ENCODE measurements at places on chromosomes 16 and 17.

- DNase-seq: no peak
These were observed 26.8 kb upstream of the ELAC2 start for GRCh38 chr17:13044572-13045065.

DNA sequence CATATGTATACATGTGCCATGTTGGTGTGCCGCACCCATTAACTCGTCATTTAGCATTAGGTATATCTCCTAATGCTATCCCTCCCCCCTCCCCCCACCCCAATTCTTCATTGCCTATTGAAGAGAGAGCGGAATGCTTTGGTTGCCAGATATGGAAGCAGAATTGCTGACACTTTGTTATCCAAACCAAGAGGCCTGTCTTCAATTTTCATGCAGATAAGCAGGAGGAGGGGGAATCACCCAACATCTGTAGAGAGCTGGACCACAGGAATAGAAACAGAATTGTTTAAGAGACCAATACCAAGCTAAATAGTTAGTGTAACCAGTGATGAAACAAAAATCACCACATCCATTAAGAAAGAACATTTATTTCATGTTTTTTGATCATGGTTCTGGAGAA, 7.1 kb downstream of the ASPA start:
- no peak for DNase-seq

DNA sequence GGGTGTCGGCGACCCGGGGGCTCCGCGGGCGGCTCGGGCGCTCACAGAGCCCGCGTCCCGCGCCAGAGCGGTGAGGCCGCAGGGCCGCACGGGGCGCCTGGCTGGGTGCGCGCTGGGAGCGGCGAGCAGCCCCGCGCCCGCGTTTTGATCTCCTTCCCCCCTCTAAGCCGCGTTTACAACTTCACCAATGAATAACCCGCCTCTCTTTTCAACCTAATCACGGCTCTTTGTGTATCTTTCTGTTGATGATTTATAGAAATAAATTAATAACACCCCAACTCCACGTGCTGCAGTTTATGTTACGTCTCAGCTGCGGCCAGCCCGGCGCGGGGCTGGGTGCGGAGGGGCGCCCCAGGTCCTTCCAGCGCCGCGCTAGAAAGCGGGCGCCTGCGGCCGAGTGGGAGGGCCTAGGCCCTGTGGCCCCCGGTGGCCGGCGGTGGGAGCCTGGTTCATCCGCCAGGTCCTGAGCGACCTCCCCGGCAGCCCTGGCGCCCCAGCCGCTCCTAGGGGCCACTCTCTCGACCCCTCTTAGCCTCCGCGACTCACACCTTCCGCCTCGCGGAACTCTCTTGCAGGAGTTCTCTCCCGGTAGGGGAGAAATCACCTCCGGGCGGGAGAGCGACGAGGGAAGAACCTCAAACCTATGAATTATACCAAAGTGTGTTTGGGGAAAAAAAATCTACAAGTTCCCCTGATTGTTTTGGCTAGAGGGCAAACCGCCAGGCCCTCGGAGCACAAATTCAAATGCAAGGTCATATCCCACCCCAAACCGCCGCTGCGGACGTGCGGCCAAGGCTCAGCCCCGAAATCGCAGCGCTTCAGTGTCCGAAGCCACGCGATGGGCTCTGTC, 1.9 kb downstream of the HNF1B start:
- DNase-seq: no peak

GRCh38 chr16:62021161-62021581, 15.1 kb downstream of the CDH8 start:
- DNase-seq: no peak

- DNase-seq: no peak
These were observed 126.0 kb upstream of the SDK2 start for GRCh38 chr17:73770115-73770848.
